ENCODE measurements at places on chromosomes 1 and 21.

DNA sequence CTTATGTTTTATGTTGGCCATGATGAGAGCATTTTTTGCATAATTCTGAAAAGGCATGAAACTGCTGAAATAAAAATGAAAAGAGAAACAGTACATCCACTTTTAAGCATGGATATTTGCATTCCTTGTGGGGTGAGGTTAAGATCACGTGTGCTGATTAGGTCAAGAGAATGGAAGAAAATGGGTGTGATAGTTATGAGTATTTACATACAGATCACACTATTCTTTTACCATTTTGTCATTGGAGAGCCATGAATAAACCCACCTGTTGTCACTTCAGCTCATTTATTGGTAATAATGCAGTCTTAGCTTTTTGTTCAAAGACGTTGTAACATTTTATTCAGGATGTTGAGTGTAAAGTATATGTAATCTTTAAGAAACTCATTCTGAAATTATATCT, 153.2 kb downstream of the NOS1AP start:
- no peak for DNase-seq

GRCh38 chr1:151158326-151158725, 1.9 kb downstream of the TNFAIP8L2 start:
- DNase-seq: no peak

DNA sequence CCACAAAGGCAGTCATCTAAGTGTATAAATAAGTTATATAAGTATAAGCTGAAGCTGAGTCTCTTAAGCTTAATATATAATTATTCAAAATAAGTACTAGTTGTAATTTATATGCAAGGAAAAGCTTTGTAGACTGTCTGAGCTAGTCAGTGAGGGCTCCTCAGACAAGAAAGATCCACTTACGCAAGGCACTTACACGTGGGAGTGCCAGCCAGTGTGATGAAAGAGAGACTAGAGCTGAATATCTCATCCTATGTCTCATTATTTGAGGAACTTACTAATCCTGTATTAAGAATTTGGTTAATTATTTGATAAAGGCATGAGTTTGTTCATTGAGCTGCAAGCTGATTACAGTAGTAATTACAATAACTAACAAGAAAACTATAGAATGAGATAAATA, 146.9 kb downstream of the PDE4B start:
- no peak for DNase-seq

DNA sequence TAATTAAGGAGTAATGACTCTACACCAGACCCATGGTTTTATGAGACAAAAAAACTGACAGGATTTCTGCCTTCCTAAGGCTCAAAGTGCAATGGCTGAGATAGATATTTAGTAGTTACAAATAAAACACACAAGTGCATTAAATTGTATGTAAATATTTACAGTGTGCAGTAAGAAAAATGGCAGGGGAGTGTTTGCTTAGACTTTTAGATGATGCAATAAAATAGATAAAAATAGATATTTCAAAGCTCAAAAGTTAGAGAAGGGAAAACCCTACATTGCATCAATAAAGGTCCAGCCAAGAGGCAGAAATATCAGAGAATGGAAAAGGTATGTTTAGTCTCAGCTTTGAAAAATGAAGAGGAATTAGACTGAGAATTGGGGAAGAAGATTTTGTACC, 226.3 kb upstream of the FGGY start:
- no peak for DNase-seq

GRCh38 chr21:32182449-32182848, 96.4 kb downstream of the MIS18A start:
- no peak for DNase-seq

DNA sequence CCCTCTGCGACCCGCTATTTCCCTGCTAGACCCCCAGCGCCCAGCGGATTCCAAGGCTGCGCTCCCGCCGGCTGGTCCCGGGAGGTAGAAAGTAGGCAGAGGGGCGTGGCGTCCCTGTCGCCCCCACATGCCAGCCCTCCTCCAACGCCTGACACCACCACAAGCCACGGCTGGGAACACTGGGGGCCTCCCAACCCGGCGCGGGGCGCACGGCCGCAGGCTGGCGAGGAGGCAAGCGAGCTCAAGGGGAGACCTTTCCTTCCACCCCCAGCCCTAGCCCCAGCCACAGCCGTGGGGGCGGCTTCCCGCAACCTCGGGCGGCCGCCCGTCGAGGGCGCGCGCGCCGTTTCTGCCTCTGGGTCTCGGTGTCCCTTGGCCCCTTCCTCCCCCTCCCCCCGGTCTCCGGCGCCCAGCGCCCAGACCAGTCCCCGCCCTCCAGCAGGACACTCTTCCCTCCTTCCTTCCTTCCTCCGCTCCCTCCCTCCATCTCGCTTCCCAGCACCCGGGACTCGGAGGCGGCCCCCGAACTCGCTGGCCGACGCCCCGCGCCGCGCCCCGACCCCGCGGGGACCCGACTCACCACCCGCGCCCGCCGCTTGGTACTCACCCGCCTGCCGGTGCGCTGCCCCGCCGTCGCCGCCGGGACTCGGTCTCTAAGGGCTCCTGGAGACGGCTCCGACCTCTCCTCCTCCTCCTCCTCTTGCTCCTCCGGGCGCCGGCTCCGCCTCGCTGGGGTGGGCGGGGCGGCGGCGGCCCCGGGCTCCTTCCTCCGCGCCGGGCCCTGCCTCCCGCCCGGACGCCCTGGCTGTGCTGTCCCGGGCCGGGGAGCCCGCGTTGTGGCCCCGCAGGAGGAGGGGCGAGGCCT, at the start of gene GNG12:
Gene GNG12, minus strand, starts transcription at position 731 of the 865 bp plus-strand sequence. CDS start 125,781 bp downstream, outside the sequence.
- peak; percentile 28 for DNase-seq

DNA sequence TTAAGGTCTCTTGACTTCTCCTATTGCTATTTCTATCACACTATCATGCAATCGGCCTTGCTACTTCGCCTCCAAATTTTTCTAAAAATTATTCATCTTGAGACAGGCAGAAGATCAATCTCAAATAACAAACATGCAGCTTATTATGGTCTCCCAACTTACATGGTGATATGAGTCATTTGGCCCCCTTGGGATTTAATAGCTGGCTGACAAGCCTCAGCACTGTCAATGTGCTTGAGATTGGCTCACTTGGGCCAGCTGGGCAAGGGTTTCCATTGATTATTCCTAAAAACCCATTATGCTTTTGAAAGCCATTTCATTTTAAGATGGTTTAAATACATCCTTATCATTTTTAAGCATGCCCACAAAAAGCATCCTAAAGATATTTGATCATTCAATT, 224.5 kb upstream of the NFIA start:
- no peak for DNase-seq

DNA sequence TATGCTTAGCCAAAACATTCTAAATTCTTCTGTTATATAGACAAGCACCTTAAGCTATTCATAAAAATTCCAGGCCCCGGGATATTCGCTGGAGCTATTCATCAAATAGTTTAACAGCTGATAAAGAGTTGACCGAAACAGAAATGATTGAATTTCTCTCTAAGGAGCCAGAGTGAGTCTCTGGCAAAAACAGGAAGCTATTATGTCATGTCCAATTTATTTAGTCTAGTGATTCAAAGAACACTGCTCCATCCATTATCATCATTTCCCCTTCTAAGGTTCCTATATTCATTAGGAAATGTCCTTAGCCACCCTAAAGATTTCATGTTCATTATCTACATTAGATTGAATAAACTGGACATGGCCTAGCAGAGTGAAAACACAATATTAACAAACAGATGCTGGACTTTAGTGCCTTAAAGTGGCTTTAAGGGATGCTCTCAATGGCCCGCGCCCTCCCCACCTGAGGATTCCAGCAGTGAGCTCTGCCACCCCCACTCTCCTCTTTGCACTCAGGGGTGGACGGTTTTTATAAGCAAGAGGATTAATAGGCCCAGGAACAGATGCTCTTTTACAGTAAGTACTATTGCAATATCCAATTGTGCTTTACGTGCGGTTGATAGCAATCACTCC, 122.1 kb upstream of the RGS1 start:
- no peak for DNase-seq

DNA sequence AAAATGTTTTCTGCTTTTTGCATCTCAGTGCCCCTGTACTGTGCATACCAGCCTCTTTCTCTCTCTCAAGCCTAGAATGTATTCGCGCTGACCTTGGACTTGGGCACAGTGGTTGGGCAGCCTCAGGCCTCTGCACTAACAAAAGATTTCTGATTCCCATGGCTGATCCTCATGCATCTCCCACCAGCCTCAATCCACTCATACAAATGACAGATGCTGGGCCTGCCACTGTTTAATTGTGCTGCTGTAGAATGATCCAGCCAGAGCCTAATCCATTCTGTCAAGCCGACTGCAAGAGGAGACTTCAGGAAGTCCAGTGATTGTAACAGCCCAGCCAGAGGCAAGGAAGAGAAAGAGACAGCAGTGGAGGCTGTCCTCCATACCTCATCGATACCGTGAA, 180.8 kb downstream of the ASTN1 start:
- no peak for DNase-seq

- DNase-seq: no peak
Measured at GRCh38 chr1:245763873-245764331, 609.1 kb downstream of the KIF26B start.

DNA sequence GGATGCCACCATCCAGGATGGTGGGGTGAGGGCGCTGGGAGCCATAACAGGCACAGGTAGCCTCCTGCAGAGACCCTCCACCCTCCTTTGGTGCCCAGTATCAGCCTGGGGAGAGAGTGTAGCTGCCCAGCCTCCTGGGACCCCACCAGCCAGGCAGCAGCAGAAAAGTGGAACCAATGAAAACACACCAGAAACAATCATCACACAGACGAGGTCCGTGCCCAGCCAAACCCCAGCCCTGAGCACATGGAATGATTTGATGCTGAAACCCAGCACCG, 285.1 kb downstream of the PTPRU start:
- no peak for DNase-seq

- DNase-seq: no peak
Measured at GRCh38 chr21:42377211-42377950, 11.0 kb upstream of the TFF1 start.

DNA sequence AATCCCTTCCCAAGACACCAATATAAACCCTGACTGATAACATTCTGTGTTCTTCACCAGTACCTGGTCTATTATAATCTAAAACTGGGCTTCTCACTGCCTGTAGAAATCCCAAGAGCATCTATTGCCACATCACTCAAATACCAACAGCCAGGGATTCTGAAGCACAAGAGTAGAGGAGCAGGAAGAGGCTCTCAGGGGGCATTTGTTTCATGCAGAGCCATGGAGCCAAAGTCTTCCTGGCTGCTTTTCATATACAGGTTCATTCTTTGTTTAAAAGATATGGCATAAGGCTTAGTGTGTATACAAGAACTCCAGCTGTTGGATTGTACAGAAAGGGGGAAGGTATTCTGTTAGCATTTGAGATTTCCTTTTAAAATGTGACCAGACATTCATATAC, 38.2 kb upstream of the USH2A start:
- DNase-seq: no peak

DNA sequence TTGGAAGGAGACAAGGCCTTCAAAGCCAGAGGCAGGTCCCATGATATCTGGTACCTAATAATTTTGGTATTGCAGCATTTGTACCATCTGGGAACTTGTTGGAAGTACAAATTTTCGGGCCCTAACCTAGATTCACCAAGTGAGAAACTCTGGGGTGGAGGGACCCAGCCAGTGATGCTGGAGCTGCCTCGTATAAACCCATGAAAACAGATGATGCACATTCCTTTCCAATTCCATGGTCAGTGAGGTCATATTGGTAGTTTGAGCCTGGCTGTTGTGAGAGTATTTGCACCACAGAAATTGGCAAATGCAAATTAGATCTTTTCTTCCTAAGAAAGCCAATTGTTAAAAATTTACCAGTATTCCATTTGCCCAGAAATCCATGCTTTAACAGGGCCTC, 269.6 kb upstream of the PLXNA2 start:
- no peak for DNase-seq

DNA sequence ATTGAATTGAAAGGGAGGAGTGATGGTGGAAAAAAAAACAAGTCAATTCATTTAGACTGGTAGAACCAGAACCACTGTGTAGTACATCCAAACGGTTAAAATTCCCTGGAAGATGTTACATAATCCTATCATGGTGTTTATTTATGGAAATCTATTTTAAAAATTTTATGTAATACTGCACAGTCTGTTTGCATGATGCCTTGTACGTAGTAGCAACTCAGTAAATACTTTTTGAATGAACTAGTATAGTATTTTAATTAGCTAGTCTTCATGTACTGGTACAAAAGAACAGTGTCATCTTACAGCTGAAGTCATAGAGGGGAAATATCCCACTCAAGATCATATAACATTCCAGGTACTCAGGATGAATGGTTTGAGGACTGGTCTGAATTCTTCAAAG, 27.0 kb upstream of the IER5 start:
- no peak for DNase-seq

- DNase-seq: no peak
Measured at GRCh38 chr21:17498586-17498985, 14.3 kb upstream of the CXADR start.

GRCh38 chr1:200118779-200119505, 91.4 kb downstream of the NR5A2 start:
- no peak for DNase-seq

DNA sequence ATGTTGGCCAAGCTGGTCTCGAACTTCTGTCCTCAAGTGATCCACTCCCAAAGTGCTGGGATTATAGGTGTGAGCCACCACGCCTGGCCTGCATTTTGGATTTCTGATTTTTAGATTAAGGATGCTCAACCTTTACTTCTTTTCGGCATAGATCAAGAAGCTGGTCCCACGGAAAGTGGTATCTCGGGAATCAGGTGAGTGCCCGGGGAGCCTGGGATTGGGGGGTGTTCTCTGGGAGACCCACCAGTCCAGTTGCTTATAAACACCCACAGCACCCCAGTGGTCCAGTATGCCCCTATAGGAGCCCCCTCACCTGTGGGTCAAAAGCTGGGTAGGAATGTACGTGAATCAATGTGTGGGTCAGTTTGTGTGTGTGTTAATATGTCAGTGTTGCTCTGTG, 3.2 kb downstream of the SH3D21 start:
- DNase-seq: no peak

- peak; percentile 54 for DNase-seq
Measured at GRCh38 chr1:94962409-94963265, 35.7 kb upstream of the CNN3 start.

- DNase-seq: no peak
Measured at GRCh38 chr1:168019407-168019806, 82.5 kb upstream of the MPC2 start.

DNA sequence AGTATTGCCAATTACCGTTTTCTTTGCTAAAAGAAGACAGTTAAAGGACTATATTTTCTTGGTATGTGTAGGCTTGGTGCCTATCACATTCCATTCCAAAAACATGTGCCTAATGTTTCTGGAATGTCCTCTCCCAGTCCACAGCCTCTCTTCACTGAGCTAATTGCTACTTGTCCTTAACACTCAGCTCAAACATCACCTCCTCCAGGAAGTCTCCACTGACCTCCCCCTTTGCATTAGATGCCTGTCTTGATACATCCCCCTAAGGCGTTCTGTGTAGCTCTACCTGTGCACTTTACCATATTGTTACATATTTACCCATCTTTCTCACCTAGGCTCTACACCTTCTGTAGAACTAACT, 195.6 kb upstream of the CAMK1G start:
- no peak for DNase-seq
